Right ventricle myocardium inferior (tissue), 1 donor: ENCODE measurements at places on chromosomes 6 and 20. TPM values are rescaled to one million over a fixed set of nuclear protein-coding genes. Genes with fewer than 3 reads are reported as not detected.

GRCh38 chr6:33787954-33788693 lies 806 bp downstream of the LEMD2 start:
- peak; percentile 88 for DNase-seq

DNA sequence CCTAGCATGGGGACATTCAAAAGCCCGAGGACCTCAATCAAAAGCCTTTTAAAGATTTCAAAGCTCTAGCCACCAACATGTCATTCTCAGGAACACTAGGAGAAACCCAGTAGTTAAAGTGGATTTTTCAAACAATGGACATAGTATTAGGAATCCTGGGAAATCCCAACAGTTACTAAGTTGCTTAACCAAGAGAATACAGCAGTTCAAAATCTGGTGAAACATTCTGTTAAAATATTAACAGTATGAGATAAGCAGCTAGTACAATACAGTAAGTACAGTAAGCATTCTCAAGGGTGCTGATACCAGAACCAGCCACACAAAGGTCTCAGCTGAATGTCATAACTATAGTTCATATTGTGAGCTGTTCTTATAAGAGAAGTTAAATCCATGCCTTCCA lies 68.6 kb downstream of the CDK19 start:
- DNase-seq = no peak

DNA sequence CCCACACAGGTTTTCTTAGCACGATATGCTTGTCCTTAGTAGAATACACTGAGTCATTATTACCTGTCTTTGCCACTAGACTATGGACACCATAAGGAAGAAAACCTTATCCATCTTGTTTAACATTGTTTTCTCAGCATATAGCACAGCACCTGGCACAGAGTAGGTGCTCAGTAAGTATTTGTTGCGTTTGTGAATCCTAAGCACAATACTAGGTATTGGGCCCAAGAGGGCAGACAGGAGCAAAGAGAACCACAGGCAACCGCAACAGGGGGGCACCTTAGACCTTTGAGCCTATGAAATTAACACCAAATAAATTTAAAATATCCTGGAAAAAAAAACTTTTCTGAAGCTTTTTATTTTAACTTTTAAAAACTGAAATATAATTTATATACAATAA lies 3.7 kb upstream of the NCOA6 start:
- DNase-seq = no peak

DNA sequence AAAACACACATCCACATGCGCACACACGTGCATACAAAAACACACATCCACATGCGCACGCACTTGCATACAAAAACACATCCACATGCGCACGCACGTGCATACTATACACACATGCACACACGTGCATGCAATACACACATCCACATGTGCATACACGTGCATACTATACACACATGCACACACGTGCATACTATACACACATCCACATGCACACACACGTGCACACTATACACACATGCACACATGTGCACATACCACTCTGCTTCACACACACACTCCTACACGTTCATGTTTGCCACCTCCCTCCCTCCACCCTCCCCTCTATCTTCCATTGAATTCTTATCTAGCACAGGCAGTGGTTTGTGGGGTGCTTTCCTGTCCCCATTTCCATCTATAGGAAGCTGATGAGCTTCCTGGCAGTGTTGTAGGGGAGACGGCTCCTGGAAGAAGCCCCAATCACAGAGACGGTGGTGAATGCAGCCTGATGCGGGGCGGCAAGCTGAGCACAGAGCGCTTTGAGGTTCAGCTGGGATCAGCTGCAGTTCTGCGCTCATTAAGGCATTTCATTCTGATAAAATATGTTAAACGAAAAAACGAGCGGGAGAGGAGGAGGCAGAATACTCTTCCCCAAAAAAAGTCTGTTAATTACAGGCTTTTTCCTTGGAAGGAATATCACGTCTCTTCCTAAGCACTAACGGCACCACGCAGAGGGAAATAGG lies 287.7 kb downstream of the TAF4 start:
- DNase-seq = no peak

DNA sequence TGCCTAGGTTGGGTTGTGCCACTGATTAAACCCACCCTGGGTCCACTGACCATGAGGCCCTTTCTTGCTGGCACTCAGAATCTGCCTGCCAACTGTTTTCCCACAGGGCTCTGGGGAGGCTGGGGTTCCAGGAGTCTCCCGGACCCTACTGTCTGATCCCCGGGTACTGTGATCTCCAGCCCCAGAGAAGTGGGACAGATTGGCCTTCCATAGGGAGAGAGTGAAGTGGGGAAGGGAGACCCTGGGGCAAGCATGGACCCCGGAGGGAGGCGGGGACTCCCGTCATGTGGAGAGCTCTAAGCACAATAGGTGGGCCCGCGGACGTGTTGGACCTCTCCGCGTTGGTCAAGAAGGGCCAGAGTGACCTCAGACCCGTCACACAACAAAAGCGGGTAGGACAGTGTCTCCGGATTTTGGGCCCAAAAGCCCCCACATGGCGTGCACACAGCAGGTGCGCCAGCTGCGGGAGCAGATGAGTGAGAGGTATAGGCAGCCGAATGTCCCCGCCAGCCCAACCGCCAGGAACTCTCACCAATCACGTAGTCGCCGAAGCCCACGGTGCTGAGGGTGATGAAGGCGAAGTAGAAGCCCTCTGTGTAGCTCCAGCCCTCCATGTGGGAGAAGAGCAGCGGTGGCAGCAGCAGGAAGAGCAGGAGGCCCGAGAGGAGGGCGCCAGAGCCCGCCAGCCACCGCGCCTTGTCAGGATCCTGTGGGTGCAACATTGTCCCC lies 10.6 kb downstream of the KCNK17 start:
- no peak for DNase-seq

DNA sequence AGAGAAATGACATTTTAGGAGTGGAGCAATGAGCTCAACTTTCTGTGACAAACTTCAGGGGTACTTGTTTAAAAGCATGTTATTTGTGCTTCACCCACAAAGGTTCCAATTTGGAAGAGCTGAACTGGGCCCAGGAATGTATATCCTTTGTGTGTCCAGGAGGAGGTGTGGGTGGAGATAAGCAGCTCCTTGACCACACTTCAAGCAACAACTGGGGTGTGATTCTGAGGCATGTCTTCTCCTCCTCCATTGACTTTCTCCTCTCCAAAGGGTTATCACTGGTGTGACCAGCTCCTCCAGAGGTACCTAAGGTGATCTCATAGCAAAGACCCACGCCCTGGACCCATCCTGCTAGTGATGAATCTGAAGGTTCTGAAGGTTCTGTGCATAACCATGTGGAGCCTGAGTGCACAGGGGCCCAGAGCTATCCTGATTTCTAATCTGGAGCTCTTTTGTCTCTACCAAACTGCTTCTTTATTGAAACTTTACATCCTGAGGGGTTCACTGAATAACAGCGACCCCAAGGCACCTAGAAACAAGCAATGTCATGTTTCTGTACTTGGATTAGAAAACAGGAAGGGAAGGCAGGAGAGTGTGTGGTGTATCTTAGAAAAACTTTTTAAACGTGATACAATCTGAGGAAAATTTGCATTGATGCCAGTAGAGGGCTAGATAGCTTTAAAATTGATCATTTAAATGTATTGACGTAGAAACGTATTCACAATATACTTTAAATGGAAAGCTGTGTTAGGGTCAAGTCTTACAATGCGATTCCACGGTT lies 60.9 kb upstream of the CD93 start:
- no peak for DNase-seq

- no peak for DNase-seq
Measured at GRCh38 chr20:38825901-38826625, 20.6 kb downstream of the PPP1R16B start.

DNA sequence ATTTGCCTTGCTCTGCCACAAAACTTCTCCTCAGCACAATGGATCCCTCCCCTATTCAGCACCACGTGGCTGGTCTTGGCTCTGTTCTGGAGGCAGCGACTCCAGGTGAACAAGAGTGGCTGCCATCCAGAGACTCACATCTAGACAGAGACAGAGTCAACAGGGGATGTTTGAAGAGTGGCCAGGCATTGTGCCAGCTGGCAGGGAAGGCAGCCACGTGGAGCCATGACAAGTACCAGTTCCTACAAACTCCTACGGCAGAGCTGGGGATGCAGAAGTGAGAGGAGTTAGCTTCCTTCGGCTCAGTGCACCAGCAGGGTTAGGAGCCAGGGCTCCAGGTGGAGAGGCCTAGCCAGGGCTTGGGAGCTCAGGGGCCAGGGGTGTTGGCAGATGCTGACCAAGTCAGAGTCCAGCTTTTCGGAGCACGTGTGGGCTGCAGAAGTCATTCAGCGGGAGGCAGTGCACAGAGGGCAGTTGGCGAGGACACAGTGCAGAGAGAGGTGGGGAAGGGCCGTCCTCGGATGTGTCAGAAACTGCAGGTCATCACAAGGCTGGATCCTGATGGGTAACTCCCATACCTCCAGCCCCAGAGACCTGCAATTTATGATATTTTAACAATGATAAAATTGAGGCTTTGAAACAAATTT lies 171.7 kb upstream of the PDE10A start:
- DNase-seq = no peak

DNA sequence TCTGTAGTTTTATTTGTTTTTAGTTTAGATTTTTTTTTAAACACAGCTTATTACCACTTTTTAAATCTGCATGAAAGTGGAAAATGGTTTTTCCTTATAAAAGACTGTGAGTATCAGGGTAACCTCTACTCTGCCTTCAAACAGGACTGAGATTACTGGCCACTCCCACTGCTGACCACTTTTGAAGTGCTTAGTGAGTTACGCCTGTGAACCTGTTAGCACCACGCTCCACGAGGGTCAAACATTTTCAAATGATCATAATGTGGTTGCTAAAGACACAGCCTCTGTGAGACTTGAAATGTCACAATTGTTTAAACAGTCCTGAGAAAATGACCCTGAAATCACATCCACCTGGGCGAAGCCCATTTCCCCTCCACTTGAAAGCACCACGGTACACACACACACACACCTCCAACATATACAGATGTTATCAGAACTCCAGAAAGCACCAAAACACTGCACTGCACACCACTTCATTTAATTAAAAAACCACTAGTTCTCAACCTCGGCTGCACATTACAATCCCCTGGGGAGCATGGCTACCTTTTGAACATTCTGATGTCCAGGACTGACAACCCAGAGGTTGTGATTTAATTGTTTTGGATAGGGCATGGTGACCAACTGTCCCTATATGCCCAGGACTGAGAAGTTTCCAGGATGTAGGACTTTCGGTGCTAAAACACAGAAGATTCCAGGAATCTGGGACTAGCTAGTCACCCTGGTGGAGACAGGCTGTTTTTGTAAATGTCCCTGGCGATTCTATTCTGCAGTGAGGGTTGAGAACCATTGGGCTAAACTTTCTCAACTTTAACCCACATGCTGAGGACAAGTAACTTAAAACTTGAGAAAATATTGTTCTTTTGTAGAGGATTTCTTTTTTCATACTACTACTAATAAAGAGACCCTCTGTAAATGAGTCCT lies 176.4 kb upstream of the MYLIP start:
- DNase-seq = no peak

- no peak for DNase-seq
Measured at GRCh38 chr20:19872001-19872400, 113.9 kb downstream of the RIN2 start.

Gene OLIG3
- total RNA-seq = not detected

DNA sequence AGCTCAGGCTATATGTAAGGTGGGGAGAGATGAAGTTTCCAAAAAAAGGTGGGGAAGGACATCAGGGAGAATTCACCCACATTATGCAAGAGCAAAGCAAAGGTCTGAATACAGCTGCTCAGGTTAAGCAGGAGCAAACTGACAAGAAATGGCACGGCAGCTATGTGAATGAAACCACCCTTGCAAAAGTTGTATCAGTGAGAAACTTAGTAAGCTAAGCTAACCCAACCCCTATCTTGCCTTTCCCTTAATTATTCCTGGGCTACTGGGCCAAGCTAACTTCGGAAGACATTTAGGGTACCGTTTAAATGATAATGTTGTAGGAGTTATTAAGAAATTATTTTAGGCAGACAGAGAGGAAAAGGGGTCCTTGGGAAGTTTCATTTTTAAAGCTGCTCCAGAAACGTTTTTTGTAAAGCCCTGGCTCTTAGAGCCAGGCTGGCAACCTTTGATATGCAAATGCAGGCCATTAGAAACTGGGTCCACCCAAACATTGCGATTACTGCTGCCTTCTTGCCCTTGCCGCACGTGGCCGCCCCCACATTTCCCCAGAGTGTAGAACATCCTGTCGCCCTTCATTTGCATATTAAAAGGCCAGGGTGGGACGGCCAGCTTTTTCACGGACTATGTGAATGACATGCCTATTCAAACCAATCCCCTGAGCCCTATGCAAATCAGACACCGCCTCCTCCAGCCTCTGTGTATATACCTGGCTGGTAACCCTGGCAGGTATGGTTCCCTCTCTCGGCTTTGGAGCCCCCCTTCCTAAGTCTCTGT lies 60.5 kb upstream of the SAMD5 start:
- no peak for DNase-seq

Gene FOXP4
- total RNA-seq = 13.9 TPM

DNA sequence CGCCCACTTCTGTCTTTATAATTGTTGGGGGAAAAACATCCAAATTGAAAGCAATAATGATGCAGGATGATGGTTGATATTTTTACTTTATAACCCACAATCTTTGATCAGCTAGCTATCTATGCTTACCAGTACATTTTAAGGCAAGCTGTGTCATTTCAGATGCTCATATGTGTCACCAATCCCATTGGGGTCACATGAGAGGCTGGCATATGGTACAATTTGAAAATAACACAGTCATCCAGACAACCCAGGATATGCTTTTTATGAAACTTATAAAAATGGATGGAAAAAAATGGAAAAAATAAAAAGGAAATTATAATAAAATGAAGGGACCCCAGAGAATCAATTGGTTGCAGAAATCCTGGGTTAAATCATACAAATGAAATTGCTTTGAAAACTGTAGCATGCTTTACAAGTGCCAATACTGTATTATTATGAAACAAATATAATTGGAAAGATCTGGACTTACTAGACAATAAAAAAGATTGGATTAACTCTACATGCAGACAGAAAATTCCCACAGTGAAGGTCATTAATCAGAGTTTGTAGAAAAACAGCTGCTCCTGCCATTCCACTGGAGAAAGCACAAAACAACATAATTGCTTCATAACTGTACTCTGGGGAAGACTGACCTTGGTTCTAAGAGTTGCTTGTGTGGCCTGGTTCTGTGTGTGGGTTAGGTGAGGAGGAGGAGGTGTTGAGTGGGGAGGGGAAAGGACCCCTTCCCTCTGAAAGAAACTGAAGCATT lies 13.3 kb upstream of the PRIM2 start:
- no peak for DNase-seq

DNA sequence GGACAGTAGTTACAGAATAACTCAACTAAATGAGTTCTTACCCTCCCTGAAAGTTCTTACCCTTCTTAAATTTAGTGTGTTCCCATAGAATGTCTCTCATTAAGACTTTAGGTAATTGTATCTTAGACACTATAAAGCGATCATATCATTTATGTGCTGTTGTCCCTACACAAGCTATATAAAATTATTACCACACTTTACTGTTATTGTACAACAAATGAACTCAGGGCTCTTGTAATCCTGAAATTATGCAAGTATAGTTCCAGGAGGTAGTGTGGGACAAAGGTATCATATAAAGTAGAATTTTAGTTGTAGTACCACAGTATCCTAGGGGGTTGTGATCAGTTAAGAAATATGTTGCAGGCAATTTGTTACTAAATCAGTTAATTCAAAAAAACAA lies 167.4 kb upstream of the CARMIL1 start:
- DNase-seq = no peak
